Activated CD4-positive, alpha-beta T cell treated with anti-CD3 and anti-CD28 coated beads, Interleukin-2, amount 50 U/mL, for 24 hours (primary cell): ENCODE measurements at places on chromosomes 4 and X.

- no peak for DNase-seq
Measured at GRCh38 chr4:33306131-33306530, 2586.0 kb downstream of the PCDH7 start.

GRCh38 chr4:153785910-153786721, 2.8 kb downstream of the SFRP2 start:
- no peak for DNase-seq

- DNase-seq, result no peak
Measured at GRCh38 chrX:24424948-24425347, 40.1 kb upstream of the PDK3 start.

- DNase-seq, result no peak
Measured at GRCh38 chr4:126633306-126633705, 999.5 kb upstream of the INTU start.

- DNase-seq, result no peak
Measured at GRCh38 chr4:26884486-26884988, 23.9 kb downstream of the STIM2 start.

GRCh38 chr4:61397174-61397573, 197.0 kb downstream of the ADGRL3 start:
- no peak for DNase-seq

DNA sequence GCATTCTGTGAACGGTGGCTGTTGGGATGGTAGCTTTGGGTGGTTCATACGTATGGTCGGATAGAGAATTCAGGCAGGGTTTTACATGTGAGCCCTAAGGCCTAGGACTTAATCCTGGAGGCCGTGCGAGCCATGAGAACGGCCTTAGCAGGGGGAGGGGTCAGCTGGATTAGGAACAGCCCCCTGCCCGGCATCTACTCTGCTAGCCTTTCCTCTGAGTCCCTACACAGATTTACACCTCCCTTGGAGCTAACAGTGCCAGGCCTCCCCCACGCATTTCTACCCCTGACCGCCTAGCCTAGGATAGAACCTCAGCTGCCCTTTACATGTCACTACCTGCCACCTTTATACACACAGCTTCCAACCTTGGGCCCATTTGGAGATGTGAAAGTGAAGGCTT, 7.1 kb downstream of the PRAF2 start:
- no peak for DNase-seq

GRCh38 chr4:113106108-113106507, 56.7 kb downstream of the ANK2 start:
- DNase-seq, result no peak

- no peak for DNase-seq
Measured at GRCh38 chr4:74503580-74503979, 58.6 kb downstream of the AREG start.

DNA sequence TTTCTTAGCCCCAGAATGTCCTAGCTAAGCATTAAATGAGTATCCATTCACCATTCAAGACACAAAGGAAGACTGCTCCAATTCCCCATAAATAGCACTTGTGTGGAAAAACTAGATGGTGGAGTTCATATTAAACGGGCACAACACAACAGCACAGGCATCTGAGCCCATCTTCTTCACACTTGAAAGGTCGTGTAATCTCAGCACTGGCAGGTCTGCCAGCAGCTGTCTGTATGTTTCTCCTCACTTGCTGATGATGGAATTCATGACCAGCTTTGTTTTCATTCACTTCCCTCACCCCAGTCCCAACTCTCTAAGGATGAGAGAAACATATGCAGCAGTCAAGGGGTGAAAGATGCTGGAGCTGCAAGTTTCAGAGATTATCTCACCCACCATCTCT, 148.7 kb downstream of the AFAP1 start:
- DNase-seq, result no peak

DNA sequence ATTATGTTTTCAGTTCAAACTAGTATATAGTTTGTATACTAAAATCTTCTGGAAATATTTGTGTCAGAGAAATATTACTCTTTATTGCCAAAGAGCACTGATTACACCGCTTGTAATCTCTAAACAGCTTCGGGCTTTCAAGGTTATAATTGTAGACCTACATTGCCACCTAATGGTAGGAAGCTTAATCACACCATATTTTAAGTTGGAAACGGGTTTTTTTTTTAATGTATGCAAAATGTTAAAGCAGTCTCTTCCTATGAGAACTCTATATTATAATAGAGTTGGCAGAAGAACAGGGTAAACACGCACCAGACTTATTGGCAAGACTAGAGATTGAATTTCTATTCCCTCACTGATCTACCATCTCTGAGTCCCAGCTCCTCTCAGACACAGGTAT, 19.5 kb upstream of the NFXL1 start:
- no peak for DNase-seq

- peak; percentile 24 for DNase-seq
Measured at GRCh38 chr4:153651587-153651986, 32.5 kb upstream of the TLR2 start.

DNA sequence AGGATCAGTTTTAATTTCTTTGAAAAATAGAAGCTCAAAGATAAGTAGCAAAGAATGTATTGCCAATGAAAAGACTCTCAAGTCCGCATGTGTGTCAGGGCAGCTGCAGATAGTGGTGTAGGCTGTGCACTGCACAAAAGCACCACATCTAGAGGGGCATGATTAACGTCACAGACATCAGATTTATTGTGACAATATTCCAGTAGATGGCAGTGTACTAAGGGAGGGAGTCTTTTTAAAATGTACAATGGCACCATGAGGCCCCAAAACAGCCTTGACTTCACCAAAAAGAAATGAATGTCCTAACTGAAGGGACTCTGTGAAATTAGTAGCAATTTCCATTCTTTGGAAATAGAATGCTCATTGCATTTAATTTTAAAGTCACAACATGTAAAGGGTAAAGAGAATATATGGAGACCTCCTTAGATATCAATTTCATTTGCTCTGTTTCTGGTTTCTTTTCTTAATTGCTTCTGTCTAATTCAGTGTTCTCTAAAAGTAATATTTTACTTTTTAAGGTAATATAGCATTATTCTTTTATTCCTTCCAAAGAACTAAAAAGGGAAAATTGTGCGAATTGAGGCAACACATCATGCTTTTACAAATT, 98.4 kb downstream of the ZNF827 start:
- peak; percentile 7 for DNase-seq

GRCh38 chrX:43064096-43064495, 286.1 kb upstream of the PPP1R2C start:
- no peak for DNase-seq

DNA sequence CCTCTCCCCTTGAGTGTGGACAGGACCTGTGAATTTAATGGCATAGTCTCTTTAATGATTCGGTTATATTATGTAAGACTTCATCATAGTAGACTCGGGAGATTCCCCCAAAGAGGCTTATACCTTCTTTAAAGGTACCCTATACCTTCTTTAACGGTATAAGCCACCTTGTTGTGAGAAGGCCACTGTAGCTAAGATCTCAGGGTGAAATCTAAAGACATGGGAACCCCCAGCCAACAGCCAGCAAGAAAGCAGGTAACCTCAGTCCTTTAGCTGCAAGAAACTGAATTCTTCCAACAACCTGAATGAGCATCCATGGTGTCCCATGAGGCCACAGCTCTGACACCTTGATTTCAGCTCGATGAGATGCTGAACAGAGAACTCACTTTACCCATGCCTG, 931 bp downstream of the DDX60 start:
- no peak for DNase-seq

- DNase-seq, result no peak
Measured at GRCh38 chrX:26138274-26138673, at the start of gene MAGEB18. TSS of gene MAGEB18 (plus strand) at chrX:26138343. CDS start at chrX:26138986, 643 bp downstream.

- peak; percentile 21 for DNase-seq
Measured at GRCh38 chrX:71618303-71618721, at the start of gene CXCR3. TSS of gene CXCR3 (minus strand) at chrX:71618511. CDS start at chrX:71618449, 62 bp downstream.

DNA sequence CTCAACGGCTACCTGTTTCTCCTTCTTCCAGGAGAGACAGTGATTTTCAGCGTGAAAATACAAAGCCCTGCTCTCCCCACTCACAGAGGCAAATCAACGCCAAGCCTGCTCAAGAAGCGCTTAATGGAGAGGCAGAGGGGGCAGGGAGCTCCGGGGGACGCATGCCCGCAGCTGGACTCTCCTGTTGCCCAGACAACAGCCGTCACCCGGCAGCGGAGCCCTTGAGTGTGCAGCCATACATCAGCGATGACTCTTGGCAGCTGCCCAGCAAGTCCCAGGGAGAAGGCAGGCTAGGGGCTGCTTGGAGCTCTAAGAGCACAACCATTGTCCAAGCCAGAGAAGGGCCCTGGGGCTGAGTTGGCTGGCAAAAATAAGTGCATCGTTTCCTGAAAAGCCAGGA, 71.0 kb upstream of the AFAP1 start:
- no peak for DNase-seq

DNA sequence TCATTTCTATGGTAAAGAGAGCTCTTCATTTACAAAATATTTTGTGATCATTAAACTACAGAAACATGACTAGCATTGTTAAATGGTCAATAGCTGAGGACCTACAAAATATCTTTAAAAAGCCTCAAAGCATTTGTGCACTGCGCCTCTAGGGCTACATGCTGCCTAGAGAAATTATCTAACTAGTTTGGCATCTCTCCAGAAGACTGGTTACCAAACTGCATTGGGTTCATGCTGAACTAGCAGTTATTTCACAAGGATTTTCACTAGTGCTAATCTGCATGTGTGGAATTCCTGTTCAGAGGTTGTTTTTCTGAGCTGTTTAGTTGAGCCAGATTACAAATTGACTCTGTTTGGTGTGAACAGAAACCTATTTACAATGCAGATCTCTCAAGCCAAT, 58.5 kb upstream of the PITX2 start:
- DNase-seq, result no peak
